ENCODE measurements at places on chromosomes 6 and 20. TPM values are rescaled to one million over a fixed set of nuclear protein-coding genes. Genes with fewer than 3 reads are reported as not detected.
A peak's percentile ranks its signal among the peaks of the same experiment; 100 is the strongest.

DNA sequence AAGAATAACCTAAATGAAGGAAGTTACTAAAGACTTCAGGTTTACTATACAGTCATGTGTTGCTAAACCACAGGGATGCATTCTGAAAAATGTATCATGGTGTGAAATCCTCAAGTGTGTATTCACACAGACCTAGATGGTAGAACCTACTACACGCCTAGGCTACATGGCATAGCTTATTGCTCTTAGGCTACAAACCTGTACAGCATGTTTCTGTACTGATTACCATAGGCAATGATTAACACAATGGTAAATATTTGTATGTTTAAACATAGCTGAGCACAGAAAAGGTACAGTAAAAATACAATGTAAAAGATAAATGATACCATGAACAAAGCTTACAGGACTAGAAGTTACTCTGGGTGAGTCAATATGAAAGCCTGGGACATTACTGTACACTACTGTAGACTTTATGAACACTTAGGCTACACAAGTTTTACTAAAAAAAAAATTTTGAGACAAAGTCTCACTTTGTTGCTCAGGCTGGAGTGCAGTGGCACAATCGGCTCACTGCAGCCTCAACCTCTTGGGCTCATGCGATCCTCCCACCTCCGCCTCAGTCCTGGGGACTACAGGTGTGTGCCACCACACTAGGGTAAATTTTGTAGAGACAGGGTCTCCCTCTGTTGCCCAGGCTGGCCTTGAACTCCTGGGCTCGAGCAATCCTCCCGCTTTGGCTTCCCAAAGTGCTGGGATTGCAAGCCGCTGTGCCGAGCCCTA is 36.0 kb downstream of the ADNP start:
- DNase-seq, result no peak

- peak; percentile 96 for DNase-seq
Observed at GRCh38 chr20:38812182-38812581, 6.7 kb downstream of the PPP1R16B start.

- peak; percentile 19 for DNase-seq
Observed at GRCh38 chr6:17905611-17906592, 81.5 kb downstream of the KIF13A start.

DNA sequence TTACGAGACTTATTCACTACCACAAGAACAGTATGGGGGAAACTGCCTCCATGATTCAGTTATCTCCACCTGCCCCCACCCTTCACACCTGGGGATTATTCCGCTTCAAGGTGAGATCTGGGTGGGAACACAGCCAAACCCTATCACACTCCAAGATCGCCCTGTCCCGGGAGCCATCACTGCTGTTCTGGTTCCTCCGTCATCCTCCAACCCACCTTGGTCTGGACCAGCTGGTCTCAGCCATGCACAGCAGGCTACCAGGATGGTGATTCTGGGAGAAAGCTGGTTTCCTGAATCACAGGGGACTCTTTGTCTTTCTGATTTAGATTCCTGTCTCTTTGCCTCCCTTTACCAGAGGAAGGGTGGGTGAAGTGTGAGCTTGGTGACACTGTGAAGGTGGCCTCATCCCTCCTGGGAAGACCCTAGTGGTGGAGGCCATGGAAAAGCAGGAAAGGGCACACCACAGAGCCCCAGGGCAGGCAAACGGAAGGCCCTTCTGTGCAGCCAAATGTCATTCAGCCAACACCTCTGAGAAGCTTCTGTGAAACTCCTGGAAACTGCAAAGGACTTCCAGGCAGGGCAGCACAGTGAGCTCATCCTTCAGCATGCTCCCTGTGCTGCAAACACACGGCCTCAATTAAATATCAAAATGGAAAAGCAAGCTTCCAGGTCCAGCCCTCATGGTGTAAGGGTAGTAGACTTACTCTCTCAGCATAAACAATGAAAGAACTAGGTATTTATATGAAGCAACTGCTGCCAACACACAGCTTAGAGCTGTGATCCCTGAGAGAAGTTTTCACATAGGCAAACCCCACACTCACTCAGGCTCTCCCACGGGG is 169.8 kb downstream of the ANKRD60 start:
- no peak for DNase-seq

CLIC5 gene
- total RNA-seq, result under 0.01 TPM

PRICKLE4 gene
- total RNA-seq, result 5.2 TPM

GPX5 gene
- not detected for total RNA-seq

Measured in lung microvascular endothelial cell (primary cell).